Spleen (tissue), 13 donors: ENCODE measurements at places on chromosomes 6 and 20. TPM values are rescaled to one million over a fixed set of nuclear protein-coding genes. Genes with fewer than 3 reads are reported as not detected.

Gene GCLC
- 132 TPM for total RNA-seq

Gene IBTK
- 36.6 TPM for total RNA-seq

Gene NUS1
- total RNA-seq = 33.2 TPM

Gene BTNL2
- not detected for total RNA-seq

Gene VNN1
- total RNA-seq = 44.2 TPM

Gene EIF2S2
- 34.8 TPM for total RNA-seq

Gene KHDC1L
- total RNA-seq = not detected

Gene MAD2L1BP
- total RNA-seq = 21.1 TPM

Gene TTBK1
- total RNA-seq = 0.32 TPM

Gene TREM1
- total RNA-seq = 49.9 TPM

Gene FAM83D
- total RNA-seq = 0.46 TPM

Gene MUC22
- total RNA-seq = not detected

Gene PKIB
- total RNA-seq = not detected

Gene SNAI1
- total RNA-seq = 8.3 TPM

Gene HLA-DMB
- total RNA-seq = 124 TPM

Gene NRN1
- 18.1 TPM for total RNA-seq

Gene FOXF2
- not detected for total RNA-seq

Gene LPA
- not detected for total RNA-seq

Gene GHRH
- total RNA-seq = not detected

Gene HSPA12B
- 34.3 TPM for total RNA-seq

Gene COQ3
- 4.1 TPM for total RNA-seq

Gene BPIFB1
- total RNA-seq = not detected

Gene FAM184A
- total RNA-seq = 0.97 TPM

Gene CD83
- 51.5 TPM for total RNA-seq

Gene DEF6
- total RNA-seq = 72.1 TPM

Gene CRYBG1
- total RNA-seq = 31.1 TPM

Gene SIRPB2
- 92.2 TPM for total RNA-seq

Gene RTN4IP1
- total RNA-seq = 3.9 TPM

Gene PLEKHG1
- total RNA-seq = 224 TPM

Gene SLC35D3
- total RNA-seq = not detected

Gene CST4
- not detected for total RNA-seq

Gene VWA7
- 1.1 TPM for total RNA-seq

Gene ZNF334
- 2.7 TPM for total RNA-seq

Gene ANKEF1
- total RNA-seq = 3.2 TPM

Gene TAGAP
- total RNA-seq = 39.6 TPM

Gene ZSCAN9
- total RNA-seq = 16.4 TPM

Gene KHDRBS2
- 3.2 TPM for total RNA-seq

Gene GNAS-AS1
- total RNA-seq = not detected

Gene PTCHD4
- total RNA-seq = not detected

Gene PHIP
- total RNA-seq = 35.8 TPM

Gene TRIM31
- total RNA-seq = not detected

Gene DAAM2
- total RNA-seq = 95.1 TPM

Gene BCLAF1
- total RNA-seq = 172 TPM

Gene SLC22A7
- not detected for total RNA-seq

Gene WFDC2
- not detected for total RNA-seq

Gene HTR1E
- not detected for total RNA-seq

Gene TMEM170B
- total RNA-seq = 19.8 TPM

Gene VARS1
- 62.5 TPM for total RNA-seq

Gene KIF25
- total RNA-seq = not detected

Gene ADGB
- not detected for total RNA-seq

Gene HMGCLL1
- not detected for total RNA-seq
